Amniotic epithelial cell (primary cell): ENCODE measurements at places on chromosomes 2 and 18.
A peak's percentile ranks its signal among the peaks of the same experiment; 100 is the strongest.

DNA sequence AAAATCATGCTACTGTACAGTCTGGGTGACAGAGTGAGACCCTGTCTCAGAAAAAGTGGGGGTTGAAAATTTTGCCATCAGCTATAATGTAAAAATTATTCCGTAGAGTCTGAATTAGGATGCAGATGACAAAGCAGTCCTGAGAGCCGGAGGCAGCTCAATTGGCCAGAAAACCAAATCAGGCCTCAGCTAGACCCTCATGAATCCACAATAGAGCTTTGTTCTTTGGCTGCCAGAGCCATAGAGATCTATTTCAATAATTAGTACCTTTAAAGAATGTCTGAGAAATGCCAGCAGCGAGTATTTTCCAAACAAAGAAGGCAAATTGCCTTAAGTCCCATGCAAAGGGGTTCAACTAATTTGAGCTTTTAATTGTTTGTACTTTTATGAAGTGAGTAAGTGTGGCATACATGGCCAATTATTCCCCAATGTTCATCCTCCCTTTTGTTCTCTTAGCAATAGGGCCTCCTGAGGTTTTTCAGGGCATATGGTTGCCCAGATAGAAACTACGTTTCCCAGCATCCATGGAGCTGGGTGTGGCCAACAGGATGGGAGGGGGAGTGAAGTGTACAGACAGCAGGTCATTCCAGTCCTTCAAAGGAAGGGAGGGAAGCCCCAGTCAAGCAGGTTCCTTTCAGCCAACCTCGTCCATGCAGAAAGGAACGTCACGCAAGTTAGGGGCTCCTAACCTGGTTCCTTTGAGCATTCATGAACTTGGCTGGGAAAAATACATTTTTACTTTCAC lies 211.3 kb upstream of the APCDD1 start:
- DNase-seq, result no peak

- DNase-seq, result no peak
Measured at GRCh38 chr18:36711014-36711725, 117.6 kb downstream of the TPGS2 start.

GRCh38 chr18:22349317-22349898 lies 68.3 kb downstream of the CTAGE1 start:
- DNase-seq, result peak; percentile 100

GRCh38 chr2:24857746-24858145 lies 62.3 kb downstream of the ADCY3 start:
- DNase-seq, result peak; percentile 63

DNA sequence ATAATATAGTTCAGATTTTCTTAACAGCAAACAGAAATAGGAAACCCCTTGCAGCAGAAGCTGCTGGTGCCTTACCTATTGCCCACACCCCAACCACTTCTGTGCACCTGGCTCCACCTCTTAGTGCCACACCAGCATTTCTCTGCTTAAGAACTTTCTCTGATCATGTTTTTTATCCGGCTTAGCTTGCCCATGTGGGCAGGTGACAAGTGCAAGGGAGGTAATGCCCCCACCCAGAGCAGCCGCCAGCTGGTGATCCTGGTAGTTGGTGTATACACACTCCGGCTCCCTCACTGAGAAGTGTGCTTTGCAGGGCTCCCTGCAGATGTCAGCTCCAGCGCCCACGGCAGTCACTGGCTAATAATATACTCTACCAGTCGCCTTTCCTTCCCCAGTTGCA lies 126.3 kb downstream of the ALPK2 start:
- DNase-seq, result no peak

DNA sequence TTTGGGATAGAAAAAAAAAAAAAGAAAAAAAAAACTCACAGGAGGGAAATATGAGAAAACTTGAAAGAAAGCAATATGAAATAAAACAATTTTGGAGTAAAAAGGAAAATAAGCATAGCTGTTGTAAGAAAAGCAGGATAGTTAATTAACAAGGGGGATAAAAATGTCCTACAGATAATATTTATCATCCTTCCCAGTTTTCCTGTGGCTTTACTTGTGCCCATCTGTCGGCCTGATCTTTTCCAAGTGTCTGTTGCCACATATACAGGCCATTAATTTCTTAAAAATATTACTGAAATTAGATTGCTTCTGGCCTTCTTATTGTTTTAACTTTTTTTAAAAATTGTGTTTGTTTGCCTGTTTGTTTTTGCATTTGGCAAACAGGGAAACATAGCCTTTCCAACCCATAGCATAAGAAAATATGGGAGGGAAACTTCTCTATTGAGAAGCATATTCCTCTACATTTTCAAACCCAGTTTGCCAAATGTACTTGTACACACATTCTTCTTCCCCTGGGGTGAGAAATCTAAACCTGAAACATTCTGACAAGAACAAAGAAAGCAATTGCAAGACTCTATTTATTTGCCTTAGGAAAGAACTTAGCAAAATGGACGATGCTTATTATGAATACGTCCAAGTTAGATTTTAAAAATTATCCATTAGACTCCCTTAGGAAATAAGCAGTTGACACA lies 272.3 kb downstream of the CDH20 start:
- DNase-seq, result no peak

DNA sequence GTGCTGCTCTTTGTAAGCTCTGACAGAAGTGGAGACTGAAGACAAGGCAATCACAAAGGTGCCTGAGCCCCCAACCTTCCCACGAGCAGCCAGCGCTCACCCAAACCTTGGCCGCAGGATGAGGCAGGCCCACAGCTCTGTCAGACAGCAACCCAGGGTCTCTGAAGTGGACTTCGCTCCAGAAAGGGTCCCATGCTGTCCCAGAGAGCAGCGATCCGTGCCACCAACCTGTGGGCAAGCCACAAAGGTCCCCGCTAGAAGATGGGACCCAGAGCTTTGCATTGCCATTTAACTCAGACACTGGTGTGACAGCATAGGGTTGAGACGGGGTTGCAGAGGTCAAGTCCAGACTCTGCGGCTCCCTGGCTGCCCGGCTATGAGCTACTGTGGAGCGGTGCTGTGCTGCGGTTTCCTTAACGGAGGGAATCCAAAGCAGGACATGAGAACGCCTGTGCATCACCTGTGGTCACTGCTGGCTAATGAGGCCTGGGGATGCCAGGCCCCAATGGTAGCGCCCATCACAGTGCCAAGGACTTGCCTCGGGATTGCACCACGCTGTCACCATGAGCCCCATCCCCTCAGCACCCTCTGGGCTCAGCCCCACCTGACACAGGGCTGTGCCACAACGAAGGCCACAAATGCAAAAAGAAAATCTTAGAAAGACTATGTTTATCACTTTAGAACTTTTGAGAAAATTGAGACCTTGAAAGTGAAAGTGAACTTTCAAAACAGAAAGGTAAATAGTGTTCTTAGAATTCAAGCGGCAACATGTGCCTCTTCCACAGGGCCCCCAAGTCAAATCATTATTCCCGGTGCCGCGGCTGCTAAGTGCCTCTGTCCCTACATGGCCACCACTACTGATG lies 103.4 kb downstream of the HDAC4 start:
- no peak for DNase-seq

DNA sequence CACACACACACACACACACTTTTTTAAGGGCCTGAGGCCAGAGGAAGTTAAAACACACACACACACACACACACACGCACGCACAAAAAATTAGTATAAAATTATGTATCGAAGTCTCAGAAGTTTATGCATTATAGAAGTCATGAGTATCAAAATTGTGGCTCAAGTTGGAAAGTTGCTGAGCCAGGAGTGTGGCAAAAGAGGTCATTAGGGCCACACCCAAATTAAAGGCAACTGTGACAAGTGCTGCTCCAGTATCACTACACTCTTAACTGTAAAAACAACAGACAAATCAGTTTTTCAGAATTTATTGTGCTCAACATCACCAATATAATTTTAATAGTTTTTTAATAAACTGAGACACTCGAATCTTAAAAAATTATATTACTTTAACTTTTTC lies 36.9 kb downstream of the YWHAQ start:
- DNase-seq, result no peak

DNA sequence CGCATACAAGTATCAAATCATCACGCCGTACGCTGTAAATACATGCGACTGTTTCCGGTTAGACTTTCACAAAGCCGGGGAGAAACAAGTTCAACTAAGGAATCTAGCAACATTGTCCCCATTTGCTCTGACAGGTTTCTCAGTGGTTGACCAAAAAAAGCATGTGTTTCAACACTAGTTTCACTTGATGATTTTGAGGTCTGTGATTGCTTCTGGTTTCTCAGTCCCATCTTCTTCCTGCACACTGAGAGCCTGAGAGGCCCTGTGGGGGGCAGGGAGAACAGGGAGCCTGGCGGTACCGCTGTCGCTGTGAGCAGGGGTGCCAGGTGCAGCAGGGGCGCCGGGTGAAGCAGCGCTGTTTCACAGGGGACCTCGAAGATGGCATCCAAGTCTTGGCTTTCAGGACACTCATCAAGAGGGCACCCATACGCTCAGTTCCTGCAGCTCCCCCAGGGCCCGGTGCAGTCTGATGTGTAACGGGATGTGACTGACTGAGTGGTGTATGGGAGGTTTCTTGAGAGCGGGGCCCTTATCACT lies 270.9 kb downstream of the TWIST2 start:
- DNase-seq, result no peak

DNA sequence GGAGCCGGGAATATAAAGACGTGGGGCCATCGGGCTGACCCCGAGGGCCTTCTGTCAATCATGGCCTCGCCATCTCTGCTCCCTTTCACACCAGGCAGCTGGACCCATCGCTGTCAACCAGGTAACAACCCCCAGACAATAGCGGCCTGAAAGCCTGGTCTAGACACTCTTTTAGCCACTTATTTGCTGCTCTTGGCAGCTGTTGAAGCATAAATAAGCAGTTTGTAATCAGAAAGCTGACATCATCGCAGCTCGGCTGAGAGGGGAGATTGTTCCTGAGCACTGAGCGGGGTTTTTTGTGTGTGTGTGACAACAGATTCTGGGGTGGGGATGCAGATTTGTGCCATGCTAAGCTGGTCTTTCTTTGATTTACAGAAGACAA lies 423.6 kb upstream of the POU3F3 start:
- DNase-seq, result no peak

DNA sequence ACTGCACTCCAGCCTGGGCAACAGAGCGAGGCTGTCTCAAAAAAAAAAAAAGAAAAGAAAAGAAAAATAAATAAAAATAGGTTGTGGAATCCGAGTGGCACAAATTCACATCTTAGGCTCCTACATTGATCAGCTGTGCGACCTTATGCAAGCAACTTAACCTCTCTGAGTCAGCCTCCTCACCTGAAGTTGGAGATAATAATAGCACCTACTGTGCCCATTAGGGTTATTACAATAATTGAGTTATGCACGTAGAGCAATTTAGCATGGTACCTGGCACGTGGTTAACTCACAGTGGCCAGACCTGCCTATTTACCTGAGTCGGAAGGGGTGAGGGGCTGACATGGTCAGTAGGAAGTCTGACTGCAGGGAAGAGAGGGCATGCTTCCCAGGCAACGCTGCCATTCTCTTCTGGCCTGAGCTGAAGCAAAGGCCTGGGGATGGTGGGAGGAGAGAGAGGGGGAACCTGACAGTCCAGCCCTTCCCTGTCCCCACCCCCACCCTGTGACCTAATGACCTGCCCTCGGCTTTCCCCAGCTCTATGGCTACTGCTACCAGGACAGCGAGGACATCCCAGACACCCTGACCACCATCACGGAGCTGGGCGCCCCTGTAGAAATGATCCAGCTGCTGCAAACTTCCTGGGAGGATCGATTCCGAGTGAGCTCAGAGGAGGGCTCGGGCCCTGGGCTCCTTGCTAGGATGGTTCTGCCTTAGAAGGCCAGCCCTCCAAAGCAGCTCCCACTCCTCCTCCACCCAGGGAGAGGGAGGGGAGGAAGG lies 5.1 kb downstream of the PKDCC start:
- peak; percentile 87 for DNase-seq

GRCh38 chr2:52510432-52510831 lies 1257.2 kb upstream of the CHAC2 start:
- DNase-seq, result peak; percentile 33

- no peak for DNase-seq
Measured at GRCh38 chr2:64455545-64455944, 1.6 kb downstream of the LGALSL start.

DNA sequence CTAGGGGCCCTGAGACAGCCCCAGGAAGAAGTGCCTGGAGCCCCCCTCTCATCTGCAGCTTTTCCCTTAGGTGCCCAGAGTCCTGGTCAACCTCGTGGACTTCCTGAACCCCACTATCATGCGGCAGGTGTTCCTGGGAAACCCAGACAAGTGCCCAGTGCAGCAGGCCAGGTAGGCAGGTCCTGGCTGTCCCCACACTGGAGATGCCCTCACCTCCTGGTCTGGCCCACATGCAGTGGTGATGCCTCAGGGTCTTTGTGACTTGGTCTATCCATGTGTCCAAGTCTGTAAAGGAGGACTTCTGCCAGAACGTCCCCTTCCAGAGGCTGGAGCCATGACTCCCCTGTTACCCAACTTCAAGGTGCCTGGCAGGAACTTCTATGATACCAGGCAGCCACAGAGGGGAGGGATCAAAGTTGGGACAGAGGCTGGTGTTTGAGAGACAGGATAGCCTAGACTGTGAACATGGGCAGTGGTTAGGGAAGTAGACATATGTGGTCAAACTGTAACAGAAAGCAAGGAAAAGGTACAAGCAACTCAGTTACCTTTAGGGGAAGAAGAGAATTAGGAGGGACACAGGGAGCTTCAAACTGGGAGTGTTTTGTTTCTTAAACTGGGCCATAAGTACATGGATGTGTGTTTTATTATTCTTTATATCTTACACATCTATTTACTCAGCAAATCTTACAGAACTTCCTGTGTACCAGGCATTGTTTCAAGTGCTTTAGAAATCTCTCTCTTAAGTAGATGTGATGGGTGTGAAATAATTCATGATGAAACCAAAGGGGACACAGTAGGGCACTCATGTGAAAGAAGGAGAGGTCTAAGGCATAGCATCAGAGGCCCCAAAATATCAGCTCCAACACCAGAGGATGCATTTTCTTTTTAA lies 107.1 kb downstream of the PLB1 start:
- DNase-seq, result no peak

- peak; percentile 17 for DNase-seq
Measured at GRCh38 chr2:133791191-133791590, 222.9 kb upstream of the NCKAP5 start.

GRCh38 chr2:152497481-152498052 lies 162.6 kb downstream of the FMNL2 start:
- DNase-seq, result peak; percentile 98

DNA sequence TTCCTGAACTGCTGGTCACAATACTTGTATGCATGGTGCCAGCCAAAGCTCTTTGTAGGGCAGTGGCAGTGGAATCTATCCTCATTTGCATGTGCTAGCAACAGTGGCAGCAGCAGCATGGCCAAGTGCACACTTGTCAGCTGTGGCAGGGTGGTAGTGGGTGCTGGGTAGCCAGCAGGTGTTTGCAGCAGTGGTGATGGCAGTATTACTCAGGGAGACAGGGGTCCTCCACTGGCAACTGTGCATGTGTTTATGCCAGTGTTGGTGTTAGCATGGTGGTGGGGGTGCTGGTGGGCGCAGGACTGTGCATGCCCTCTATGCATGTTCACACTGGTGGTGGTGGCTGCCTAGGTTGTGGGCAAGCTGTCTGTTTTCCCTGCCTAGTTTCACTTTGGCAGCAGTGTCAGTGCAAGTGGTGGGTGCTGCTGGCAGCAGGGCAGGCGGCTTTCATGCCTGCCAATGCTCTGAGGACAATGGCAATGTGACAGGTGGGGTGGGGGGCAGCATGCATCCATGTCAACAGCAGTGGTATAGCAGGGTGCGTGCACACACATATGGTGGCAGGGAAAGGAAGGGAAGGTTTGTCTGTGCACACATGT lies 41.2 kb downstream of the GALNT13 start:
- no peak for DNase-seq

GRCh38 chr2:196538189-196538588 lies 101.3 kb upstream of the CCDC150 start:
- DNase-seq, result no peak
